ENCODE measurements at places on chromosomes 1 and 21.

- peak; percentile 76 for DNase-seq
These were observed 19.7 kb upstream of the KCNC4 start for GRCh38 chr1:110190282-110190929.

- DNase-seq: no peak
These were observed 10.1 kb upstream of the LRRC38 start for GRCh38 chr1:13523780-13524477.

DNA sequence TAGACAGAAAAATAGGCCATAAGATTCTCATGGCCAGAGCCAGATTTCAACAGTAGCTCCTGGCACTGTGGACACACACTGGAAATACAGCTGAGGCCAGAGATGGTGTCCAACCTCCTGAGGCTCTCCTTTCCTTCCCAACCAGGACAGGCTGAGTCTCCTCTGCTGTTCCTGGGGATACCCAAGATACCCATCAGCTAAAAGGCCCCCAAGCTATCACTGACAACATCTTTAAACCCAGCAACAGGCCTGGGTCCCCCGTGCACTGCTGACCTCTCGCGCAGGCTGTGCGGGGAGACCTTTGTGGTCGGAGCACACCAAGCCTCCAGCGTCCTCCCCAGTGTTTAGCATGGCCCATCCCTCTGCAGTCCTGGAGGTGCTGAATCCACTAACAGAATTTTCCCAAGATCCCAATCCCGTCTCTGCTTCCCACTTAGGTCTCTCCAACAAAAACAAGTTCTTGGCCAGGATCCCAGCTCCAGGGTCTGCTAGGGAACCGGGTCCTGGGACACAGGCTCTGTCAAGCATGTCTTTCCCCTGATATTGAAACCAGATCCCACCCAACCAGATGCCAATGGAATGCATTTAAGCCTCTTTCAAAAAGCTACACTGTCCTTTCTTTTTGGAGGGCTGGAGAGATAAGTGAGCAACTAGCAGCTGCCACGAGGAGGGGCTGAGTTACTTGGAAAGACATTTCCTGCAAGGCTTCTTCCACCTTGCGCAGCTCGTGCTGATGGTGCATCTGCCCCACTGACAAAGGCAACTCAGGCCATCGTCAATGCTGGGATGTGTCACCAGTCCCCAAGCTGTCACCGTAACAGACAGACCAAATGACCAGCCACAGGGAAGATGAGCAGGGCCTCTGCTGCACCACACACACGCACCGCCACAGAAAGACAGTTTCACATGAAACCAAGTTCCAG is 73.2 kb downstream of the BCAR3 start:
- no peak for DNase-seq

DNA sequence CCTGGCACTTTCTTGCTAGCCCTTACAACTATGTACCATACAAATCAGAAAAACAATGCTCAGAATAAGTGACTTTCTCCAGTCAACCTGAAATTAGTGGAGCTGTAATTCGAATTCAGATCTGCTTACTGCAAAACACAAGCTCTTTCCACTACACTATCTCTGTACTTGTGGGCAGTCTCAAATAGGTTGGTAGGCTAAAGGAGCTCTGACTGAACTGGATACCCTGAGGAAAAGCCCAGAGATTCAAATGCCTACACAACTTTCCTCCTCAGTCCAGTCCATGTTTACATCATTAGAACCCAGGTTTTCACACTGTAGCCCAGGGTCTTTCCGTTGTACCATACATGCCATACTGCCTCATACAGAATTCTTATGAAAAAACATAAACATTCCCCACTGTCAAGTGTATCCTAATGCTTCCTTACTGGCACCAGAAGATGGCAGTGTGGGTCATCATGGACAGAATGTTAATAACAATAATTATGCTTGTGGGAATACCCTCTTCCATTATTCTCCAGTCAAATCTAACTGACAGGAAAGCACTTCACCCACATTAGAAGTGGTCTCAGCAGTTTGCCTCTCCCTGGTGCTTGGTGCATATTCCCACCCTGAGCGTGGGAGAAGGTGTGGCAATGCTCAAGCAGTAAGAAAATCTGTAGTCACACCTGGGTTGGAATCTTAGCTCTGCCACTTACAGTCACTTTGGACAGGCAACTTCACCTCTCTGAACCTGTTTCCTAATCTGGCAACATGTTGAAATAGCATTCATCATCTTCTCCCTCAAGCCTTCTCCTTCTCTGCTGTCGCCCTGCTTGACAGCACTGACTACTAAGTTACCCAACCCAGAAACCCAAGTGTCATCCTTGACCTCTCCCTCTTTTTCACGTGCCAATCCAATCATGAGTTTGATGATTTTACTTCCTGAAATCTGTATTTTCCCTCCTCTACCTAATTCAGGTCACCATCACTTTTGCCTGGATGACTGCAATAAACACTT is 14.4 kb upstream of the ZFYVE9 start:
- peak; percentile 19 for DNase-seq

GRCh38 chr1:20198918-20199317 is 12.6 kb upstream of the PLA2G2C start:
- no peak for DNase-seq

Measured in DMS79 (cell line).